ENCODE measurements at places on chromosomes 7 and 10.

DNA sequence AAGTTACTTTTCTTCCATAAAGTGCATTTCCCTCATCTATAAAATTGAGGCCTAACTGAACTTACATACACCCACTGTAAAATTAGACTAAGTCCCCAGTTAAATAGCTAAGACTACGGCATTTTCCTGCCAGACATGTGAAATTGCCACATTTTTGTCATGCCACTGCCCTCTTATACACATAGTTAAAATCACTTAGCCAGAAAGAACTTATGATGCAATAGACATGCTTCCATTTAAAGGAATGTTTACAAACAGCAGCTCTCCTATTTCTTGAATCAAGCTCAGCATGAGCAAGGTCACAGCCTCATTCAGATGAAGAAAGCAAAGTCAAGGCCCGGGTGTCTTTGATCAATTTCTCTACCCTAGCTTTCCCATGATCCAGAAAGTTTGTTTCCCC is 175.7 kb downstream of the LRRN3 start:
- no peak for DNase-seq

GRCh38 chr10:71868192-71868697 is 17.2 kb upstream of the PSAP start:
- no peak for DNase-seq

GRCh38 chr7:16657656-16658279 is 11.8 kb downstream of the BZW2 start:
- no peak for DNase-seq

GRCh38 chr7:28784171-28784902 is 173.8 kb downstream of the TRIL start:
- DNase-seq, result no peak

GRCh38 chr7:1025743-1026581 is 18.4 kb upstream of the GPR146 start:
- DNase-seq, result no peak

DNA sequence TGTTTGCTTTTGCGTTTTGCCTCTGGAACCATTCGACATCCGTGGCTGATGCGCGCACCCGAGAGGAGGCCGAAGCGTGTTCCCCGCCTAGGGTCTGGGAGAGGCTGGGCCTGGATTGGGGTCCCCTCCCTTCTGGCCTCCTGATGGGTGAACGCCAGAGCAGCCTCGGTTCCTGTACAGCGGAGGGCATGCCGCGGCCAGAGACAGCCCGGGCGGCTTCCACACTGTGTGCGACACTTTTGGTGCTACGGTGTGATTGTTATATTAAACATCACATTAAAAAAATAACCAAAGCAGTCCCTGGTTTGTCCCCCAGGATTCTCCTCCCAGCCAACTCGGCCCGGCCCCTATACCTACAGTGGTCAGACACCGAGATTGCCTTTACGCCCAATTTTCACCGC is 3.7 kb upstream of the HOXA7 start:
- DNase-seq, result no peak

DNA sequence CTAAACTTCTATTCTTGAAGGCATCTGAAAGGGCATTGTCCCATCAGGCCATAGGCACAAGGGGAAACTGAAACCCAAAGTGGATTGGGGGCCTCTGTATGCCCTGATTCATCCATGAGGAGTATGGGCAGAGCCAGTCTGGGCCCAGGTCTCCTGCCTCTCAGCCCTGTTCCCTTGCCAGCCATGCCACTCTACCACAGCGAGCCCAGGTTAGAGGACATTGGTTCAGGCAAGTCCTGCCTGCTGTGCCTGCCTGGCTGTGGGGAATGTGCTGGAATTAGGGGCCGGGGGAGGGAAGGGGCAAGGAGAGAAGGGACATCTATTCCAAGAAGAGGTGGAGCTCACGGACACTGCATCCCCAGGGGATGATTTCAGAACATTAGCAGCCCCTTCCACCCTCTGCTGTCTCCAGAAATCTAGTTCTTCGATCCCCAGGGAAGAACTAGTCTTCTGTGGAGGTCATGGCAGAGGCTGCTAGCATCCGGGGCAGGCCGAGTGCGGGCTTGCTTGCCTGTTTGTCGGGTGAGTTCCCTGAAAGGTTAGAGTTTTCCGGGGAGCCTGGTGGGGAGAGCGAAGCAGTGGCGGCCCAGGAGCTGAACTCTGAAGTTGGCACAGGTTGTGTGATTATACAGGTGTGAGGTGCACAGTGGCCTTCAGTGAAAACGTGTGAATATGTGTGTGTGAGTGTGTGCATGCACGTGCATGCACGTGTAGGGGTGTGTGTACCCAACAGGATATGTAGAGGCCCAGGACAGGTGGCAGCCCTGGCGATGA is 37.8 kb downstream of the TBATA start:
- DNase-seq, result no peak

DNA sequence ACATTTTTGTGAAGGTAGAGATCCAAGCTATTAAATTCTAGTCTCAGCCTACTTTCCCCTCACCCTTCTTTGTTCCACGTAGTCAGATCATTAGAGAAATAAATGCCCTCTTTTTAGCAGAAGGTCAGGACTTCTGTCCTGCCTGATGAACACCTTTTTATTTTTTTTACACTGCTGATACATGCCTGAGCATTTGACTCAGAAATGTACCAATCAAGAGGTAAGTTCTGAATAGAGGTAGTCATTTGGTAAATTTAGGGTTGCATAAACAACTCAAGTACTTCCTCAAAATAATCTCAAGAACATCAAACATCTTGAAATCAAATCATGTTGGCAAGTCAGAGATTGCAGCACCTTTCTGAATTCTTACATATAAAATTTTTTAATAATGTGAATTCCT is 133.7 kb downstream of the MYO3A start:
- DNase-seq, result no peak

Measured in NCI-H2081 (cell line).